ENCODE measurements at places on chromosomes 5 and 9.
A peak's percentile ranks its signal among the peaks of the same experiment; 100 is the strongest.

DNA sequence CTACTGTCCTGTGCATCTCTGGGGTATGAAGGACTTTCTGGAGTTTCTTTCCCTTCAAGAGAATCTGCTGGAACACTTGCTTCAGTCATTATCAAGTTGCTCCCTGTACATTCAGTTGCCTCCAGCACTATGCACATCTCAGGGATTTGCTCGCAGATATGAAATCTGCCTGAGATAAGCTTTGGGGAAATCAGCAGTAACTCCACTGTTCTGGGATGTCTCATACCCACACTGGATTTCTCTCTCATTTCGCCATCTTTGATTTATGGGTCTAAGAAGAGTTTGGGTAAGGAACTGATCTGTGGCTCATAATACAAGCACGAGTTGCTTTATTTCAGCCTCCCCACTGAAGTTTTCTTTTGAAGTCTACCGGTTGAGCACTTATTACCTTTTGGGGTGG, 585.6 kb downstream of the PSAT1 start:
- DNase-seq, result no peak

- DNase-seq, result no peak
Observed at GRCh38 chr9:109449036-109449798, 48.9 kb downstream of the PTPN3 start.

- DNase-seq, result no peak
Observed at GRCh38 chr5:141908796-141909195, 14.9 kb upstream of the DELE1 start.

DNA sequence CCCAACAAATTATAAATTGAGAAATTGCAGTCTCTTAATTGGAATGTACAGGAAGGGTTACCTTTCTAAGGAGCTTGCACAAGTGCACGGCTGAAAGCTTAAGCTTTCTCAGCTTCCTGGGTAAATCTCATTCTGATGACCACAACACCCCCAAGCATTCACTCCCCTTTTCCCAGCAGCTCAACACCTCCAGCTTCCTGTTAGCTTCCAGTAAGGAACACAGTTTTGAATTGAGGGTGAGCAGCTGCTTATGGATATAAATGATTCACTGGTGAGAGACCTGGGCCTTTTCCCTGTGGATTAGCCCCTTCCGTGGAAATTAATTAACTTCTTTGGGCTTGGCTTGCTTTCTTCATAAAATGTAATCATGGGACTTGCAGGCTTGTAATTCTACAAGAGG, 101.2 kb downstream of the SLC28A3 start:
- no peak for DNase-seq

- DNase-seq, result peak; percentile 90
Observed at GRCh38 chr5:142655339-142656267, 30.3 kb downstream of the FGF1 start.

GRCh38 chr5:151912360-151912759, 12.3 kb downstream of the GLRA1 start:
- DNase-seq, result no peak

- DNase-seq, result no peak
Observed at GRCh38 chr9:79796411-79796810, 224.6 kb downstream of the TLE4 start.

GRCh38 chr5:110623874-110624273, 102.6 kb downstream of the TMEM232 start:
- DNase-seq, result no peak

DNA sequence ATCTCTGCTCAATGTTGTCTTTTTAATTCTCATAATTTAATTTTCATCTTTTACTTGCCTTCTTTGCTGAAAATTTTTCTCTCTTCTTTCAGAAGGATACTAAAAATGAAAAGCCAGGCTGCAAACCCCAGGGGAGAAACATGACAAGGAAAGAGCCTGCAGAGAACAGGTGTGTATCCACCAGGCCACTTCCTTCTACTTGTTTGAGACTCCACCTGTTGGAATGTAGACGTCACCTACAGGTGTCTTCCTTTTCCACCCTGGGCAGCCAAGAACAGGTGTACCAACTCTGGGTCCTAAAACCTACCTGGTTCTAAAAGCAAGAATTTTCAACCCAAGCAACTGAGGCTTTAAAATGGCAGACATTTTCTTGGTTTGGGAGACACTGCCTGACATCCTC, 166.8 kb downstream of the ATP10B start:
- no peak for DNase-seq

Measured in inflammatory macrophage treated with lipopolysaccharide for 1 hour (primary cell).